Umbilical cord (tissue), 2 donors: ENCODE measurements at places on chromosomes 2 and 18. TPM values are rescaled to one million over a fixed set of nuclear protein-coding genes. Genes with fewer than 3 reads are reported as not detected.

The RAX gene
- total RNA-seq = 3.4 TPM

DNA sequence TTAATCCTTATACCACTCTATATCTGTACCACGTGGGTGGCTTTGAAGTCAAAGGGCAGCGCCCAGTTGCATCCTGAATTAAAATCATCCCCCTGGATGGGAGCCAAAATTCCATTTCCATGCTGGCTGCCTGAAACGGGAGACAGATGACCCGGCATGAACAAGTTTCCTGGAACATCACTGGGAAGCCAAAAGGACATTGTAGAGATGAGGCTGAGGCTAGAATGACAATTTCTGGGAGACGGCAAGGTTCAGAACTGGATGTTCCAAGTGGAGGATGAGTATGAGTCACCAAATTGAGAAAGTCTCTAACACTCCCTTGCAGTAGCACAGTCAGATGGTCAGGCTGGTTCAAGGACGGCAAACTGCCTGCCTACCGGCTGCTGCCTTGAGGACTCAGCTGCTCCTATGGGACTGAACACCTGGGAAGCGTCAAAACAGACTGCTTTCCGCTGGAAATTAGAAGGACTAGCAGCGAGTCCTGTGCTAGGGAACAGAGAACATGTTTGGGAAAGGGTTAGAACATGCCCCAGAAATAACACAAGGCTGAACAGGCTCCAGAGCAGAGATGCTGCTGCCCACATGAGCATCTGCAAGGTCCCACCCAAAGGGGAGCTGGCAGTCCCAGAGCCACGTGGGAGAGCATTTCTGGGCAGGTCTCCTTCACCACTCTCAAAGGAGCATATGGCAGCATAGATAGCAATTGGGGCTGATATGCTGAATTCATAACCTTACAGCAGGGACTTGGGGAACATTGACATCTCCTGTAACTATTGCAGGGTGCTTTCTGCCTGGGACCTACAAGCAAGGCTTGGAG lies 32.0 kb downstream of the YPEL5 start:
- DNase-seq = peak; percentile 48

DNA sequence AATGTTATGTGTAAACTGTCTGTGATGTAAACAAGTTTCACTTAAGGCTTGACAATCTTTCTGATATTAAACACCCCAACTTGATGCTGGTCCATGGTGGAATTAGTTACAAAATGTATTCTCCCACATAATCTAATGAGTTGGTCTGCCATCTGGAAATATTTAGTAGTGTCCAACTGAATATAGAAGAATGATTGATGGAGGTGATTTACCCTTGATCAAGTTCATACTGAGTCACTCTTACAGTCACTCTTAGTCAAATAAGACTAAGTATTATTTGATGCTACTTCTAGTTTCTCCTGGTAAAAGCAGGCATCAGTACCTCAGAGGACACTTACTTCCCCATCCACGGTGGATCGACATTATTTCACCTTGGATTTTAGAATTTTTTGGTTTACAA lies 198.1 kb downstream of the SATB2 start:
- DNase-seq = no peak

- DNase-seq = no peak
Measured at GRCh38 chr2:25089605-25090315, 47.9 kb downstream of the EFR3B start.

GRCh38 chr18:33627114-33627513 lies 49.1 kb downstream of the ASXL3 start:
- DNase-seq = no peak

DNA sequence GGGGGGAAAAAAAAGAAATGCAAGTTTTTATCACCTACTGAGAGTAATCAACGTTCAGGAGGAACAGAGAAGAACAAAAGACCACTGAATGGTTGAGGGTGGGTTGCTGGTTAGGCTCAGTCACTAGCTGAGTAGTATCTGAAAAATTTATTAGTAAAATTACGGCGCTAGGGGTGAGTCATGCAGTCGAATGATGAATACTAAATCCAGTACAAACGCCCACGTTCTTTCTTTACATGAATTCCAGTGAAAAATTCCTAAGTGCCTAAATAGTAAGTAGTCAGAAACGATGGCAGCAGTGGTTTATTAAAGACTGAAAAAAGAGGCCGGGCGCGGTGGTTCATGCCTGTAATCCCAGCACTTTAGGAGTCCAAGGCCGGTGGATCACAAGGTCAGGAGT lies 52.0 kb downstream of the TEKT4 start:
- DNase-seq = no peak

GRCh38 chr2:137316075-137316474 lies 550.7 kb downstream of the THSD7B start:
- DNase-seq = no peak

The OSR1 gene
- total RNA-seq = 8.9 TPM

- no peak for DNase-seq
Measured at GRCh38 chr18:35506024-35506712, 8.4 kb upstream of the INO80C start.

The MSH6 gene
- total RNA-seq = 38.5 TPM

The MLPH gene
- 18.5 TPM for total RNA-seq

GRCh38 chr2:1567556-1568344 lies 154.5 kb downstream of the TPO start:
- DNase-seq = no peak

- DNase-seq = no peak
Measured at GRCh38 chr2:8137801-8138200, 544.1 kb upstream of the ID2 start.

The PTPN4 gene
- total RNA-seq = 47.2 TPM

- DNase-seq = no peak
Measured at GRCh38 chr2:195763866-195764265, 106.8 kb downstream of the SLC39A10 start.

DNA sequence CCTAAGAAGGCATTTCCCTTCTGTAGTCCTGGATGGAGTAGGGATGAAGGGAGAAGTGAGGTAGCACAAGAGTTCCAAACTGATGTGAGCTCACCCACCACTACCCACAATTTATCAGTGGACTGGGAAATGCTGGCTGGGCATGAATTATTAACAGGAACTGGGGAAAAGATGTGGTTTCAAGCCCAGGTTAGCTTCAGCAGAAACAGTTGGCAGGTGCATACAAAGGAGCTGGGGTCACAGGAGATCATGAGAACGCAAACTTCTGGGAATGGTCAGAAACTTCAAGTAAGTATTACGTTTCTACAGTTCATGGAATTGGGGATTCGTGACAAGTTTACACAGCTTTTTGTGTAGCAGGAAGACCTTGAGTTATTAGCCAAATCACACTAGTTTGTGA lies 5.4 kb downstream of the CCDC141 start:
- no peak for DNase-seq

The SCN1A gene
- 11.1 TPM for total RNA-seq

GRCh38 chr18:77486985-77487384 lies 237.3 kb downstream of the GALR1 start:
- no peak for DNase-seq
